Kidney tubule cell (primary cell): ENCODE measurements at places on chromosomes 2 and 18.
A peak's percentile ranks its signal among the peaks of the same experiment; 100 is the strongest.

- DNase-seq: no peak
These were observed 32.2 kb downstream of the ACVR1 start for GRCh38 chr2:157843935-157844334.

- no peak for DNase-seq
These were observed 62.0 kb upstream of the ASAP2 start for GRCh38 chr2:9144617-9145016.

DNA sequence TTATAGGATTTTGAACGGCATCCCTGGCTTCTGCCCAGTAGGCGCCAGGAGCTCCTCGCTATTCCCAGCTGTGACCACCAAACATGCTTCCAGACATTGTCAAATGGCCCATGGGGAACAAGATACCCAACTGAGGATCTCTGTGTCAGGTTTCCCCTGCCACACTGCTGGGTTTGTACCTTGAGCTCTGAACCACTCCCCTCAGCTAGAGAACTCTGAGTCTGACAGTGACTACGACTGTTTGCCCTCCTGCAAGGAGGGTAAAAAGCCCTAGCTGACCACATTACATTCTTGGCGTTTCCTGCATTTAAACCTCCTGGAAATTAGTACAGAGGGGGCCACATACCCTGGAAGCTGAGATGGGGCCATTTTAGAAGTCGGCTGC, 12.4 kb downstream of the LRRFIP1 start:
- peak; percentile 56 for DNase-seq

DNA sequence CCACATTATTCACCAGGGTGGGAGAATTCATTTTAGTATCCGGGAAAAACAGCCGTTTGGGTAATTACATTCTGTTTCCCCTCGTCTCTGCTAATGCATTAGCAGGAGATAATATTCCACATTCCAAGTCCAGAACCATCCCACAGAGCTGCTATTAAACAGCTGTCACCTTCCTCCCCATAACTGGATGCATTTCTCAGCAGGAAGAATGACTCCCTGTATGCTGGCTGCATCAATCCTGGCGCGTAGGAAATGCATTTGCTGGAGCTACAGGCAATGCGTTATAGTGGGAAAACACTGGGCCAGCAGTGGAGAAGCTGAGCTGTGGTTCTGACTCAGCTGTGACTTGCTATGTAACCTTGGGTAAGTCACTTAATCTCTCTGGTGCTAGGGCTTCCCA, 246.0 kb downstream of the CLIP4 start:
- DNase-seq: no peak

GRCh38 chr2:197265924-197266323, 44.7 kb downstream of the ANKRD44 start:
- DNase-seq: no peak

DNA sequence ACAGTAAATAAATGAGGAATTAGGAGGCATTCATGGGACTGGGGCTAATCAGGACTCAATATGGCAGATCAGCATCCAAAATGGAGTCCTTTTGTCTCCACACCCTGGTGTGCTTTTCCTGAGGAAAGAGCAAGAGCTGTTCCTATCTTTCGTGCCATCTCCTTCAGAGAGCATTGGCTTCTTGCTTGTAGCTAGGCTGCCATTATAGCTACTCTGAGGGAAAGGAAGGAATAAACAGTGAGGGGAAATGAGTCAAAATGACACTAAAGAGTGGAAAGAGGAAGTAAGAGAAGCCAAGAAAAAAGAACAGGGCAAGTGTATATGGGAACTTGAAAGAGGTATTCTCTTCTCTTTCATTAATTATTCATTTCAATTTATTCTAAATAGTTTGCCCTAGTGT, 8.4 kb upstream of the NMI start:
- no peak for DNase-seq

- DNase-seq: no peak
These were observed 47.5 kb downstream of the RHBDD1 start for GRCh38 chr2:226883296-226883795.

DNA sequence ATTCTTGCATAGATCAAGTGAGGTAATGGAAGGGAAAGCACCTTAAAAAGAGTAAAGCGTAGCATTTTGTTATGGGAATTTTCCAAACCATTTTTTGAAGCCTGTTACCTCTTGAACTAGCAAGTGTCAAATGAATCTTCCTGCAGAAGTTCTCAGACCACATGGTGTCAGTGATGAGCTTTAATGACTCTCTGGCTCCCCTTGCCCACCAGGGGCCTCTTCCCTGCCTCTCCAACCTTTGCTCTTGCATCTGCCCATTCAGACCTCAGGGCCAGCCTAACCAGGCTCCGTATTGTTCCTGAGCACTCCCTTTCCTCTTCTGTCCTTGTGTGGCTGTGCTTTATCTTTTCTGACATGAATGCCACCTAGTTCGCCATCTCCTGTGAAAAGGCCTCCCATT, 155.9 kb downstream of the DIS3L2 start:
- no peak for DNase-seq

DNA sequence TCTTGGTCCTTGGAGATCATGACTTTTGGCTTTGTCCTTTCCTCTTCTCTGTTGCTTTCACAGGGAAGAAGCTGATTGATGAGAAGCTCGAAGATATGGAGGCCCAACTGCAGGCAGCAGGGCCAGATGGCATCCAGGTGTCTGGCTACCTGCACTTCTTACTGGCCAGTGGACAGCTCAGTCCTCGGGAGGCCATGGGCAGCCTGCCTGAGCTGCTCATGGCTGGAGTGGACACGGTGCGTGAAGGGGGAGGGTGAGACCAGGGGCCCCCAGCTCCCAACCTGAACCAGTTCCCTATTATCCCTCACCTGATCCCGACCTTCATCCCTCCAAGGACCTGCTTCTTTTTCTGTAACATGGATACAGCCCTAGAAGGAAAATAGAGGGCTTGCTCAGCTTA, 18.7 kb downstream of the PRKAG3 start:
- no peak for DNase-seq

- peak; percentile 84 for DNase-seq
These were observed 722.6 kb downstream of the METTL4 start for GRCh38 chr18:1848716-1849115.

DNA sequence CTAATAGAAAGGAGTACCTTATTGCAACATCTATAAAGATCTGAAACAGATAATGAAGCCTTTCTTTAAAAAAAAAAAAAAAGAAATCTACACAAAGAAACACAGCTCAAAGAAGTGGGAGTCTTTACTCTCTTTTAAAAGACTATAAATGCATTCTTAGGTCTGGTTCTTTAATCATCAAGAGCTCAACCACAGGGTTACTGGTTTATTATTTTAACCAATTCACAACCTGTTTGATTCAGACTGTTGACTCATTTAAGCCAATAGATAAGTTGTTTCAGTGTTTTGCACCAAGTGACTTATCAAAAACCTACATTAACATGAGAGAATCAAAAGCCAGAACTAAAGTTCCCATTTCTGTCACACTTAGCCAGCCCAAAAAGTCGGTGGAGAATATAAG, 93.1 kb downstream of the TCF4 start:
- peak; percentile 50 for DNase-seq

- DNase-seq: peak; percentile 73
These were observed 230.6 kb upstream of the LRATD1 start for GRCh38 chr2:14401873-14402272.

GRCh38 chr2:86636842-86637241, 13.2 kb upstream of the RNF103 start:
- no peak for DNase-seq

DNA sequence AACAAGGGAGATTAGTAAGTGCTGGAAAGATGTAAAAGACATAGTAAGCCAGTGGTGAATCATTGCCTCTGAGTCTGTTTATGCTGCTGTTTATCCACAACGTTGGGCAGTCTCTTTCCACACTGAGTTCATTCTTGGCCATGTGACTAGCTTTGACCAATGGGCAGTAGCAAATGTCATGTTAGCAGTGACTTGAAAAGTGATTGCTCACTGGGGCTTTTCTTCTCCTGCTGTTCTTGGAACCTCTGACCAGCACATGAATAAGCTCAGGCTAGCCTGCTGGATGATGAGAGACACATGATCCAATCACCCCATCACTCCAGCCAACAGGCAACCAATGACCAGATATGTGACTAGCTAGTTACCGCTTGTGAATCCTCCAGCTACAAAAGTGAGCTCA, 360.4 kb downstream of the SLC4A3 start:
- DNase-seq: peak; percentile 89

DNA sequence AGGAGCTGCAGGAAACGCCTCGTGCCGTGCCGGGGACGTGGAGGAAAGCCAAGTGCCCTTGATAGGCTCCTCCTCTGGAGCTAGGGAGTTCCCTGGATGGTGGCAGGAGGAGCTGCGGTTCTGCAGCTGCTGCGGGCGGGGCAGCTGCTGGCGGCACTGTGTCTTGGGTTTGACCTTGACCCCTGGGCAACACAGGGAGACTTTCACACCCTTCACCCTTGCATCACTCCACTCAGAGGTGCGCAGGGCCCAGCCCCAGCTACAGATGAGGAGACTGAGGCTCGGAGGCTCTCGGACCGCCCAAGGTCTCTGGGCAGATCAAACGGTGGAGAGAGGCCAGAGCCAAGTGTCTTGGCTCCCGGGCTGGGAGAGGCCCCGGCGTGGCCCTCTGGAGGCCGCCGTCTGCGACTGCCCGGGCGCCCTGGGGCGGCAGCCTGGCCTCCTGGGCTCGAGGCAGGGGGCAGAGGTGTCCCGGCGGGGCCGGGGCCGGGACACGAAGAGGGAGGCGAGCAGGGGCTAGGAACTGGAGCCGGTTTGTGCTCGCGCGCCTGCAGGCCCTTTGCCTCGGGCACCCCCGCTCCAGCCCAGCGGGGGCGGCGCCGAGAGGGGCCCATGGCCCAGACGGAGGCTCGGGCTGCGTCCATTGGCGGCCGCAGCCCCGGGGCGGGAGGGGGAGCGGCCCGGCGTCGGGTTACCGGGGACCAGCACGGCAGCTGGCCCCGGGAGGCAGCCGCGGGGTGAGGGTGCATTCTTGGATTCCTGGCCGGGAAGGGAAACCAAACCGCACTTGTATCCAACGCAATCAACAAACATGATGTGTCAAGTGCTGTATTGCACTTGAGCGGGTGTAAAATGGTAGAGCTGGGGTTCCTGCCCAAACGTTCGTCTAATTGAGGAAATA, 129.6 kb upstream of the SLC1A4 start:
- DNase-seq: peak; percentile 88

DNA sequence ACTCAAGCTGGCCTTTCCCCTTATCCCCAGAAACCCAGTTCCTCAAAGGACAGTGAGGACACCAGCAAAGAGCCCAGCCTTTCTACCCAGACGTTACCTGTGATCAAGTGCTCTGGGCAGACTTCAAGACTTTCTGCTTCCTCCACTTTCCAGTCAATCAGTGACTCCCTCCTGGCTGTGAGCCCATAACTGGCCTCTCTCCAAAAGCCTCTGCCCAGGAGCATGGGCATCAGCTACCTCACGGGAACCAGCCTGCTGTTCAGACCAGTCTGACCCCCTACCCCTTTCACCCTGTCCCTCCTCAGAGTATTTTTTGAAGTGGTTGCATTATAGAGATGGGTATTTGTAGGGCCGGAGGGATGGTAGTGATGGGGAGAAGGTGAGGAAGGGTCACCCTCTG, 27.7 kb upstream of the CYP27A1 start:
- DNase-seq: peak; percentile 10

GRCh38 chr18:48358868-48359267, 50.3 kb downstream of the ZBTB7C start:
- DNase-seq: no peak

DNA sequence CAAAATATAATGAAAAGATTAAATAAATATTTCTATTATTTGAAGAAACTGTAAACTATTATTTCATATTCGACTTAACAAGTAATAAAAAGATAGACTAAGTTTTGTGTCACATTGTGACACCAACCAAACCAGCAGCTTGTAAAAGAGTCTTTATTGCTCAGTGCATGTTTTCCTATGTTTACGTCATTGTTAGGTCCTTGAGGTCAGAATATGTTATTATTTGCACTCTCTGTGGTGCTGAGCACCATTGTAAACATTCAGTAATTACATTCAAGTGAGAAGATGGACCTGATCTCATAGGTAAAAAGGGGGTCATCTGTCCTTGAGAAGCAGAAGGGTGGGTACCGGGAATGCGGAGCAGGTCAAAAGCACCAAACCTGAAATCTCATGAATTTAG, 1999.1 kb upstream of the CELF4 start:
- DNase-seq: no peak

DNA sequence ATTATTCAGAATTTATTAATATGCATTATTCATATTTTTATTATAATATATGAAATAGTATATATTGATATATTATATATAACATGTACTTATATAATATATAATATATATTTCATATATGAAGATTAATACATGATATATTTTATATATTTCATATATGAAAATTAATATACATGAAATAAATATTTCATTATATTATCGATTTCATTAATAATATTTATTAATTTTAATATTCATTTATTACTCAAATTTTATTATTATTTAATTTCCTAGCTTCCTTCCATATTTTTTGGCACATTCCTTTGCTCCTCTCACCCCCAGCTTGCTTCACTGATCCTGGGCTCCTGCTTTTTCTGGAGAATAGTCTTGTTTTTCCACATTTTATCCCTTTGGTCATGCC, 29.7 kb downstream of the CD8B2 start:
- DNase-seq: no peak

- DNase-seq: peak; percentile 66
These were observed 5.6 kb upstream of the LAMA3 start for GRCh38 chr18:23683671-23684070.

DNA sequence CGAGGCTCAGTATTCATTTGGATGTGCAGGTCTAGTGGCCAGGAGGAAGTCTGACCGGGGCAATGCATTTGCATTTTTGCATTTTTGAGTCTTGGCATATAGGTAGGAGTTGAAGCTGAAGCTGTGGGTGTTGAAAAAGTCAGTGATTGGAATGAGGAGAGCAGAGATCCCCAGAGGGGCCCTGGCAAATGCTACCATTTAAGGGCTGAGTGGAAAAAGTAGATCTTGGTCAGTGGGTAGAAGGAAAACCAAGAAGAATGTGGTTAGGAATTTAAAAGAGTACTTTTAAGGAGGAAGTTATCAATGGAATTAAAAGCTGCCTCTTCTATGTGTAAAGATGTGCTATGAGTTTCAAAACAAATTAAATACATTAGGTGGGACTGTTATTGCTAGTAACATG, 143.0 kb downstream of the ZEB2 start:
- DNase-seq: no peak

DNA sequence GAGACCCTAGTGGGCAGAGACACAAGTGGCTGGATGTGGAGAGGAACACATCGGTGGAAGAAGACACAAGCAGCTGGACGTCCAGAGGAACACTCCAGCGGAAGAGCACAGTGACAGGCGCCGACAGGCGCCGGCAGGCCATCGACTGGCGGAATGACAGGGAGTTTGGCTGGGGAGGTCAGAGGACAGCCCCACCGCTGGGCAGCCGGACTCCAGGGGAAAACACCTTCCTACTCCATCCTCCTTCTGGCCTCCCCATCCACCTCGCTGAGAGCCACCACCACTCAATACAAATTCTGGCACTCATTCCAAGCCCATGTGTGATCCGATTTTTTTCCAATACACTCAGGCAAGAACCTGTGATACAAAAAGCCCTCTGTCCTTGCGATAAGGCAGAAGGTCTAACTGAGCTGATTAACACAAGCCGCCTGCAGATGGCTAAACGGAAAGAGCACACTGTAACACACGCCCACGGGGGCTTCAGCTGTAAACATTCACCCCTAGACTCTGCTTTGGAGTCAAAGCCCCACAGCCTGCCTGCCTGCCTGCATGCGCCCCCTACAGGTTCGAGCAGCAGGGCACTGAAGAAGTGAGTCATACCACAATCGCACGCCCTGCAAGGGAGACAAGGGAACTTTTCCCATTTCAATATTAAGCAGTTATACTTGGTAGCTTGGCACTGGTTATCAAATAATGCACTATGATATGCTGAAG, 50.2 kb upstream of the LRP1B start:
- peak; percentile 47 for DNase-seq

GRCh38 chr2:3839476-3839875, 136.1 kb downstream of the DCDC2C start:
- DNase-seq: no peak

- no peak for DNase-seq
These were observed 44.2 kb downstream of the DPYSL5 start for GRCh38 chr2:26892133-26892532.
